ENCODE measurements at places on chromosomes 12 and 14.

DNA sequence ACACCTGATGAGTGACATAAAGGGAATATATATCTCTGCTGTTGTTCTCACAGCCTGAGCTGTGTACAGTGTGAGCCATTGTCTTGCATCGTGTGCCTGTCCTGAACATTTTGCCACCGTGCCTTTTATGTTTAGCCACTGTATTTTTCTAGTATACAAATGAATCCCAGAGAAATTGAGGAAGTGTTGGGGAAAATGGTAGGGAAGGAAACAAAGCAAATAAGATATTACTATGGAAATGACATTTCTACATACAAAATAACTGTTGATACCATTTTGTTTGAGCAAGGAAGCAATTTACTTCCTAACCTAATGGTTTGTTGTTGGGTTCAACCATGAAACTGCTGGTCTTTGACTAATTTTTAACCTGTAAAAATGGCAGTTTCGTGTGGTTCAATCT, 5.5 kb downstream of the PSMA6 start:
- DNase-seq = no peak

- no peak for DNase-seq
These were observed 29.3 kb upstream of the PEX5 start for GRCh38 chr12:7160183-7160582.

DNA sequence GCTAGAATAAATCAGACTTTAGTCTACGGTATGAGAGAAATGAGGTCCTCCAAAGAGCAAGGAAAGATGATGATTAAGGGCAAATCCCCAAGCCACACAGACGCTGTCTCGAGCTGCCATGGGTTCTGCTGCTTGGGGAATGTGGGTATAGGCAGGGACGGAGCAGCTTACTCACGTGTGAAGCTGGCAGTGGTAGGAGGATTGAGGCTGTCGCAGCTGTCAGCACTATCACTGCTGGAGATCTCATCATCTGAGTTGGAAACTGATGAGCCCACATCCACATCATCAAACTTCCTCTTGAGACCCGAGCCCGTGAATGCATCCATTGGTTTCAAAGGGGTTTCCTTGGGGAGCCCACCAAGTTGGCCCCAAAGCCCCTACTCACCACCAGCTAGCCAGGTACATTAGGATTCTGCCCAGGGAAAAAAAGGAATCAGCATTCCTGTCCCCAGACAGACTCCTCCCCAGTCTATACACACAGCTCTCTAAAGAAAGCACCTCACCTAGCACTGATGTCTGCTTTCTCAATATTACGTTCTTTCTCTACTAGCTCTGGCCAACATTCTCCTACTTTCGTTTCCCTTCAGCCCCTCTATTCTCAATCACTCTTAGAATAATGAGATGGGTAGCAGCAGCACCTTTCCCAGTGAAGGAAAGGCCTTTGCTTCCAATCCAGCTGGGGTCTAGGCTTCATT, 7.0 kb downstream of the CSRNP2 start:
- DNase-seq = no peak

DNA sequence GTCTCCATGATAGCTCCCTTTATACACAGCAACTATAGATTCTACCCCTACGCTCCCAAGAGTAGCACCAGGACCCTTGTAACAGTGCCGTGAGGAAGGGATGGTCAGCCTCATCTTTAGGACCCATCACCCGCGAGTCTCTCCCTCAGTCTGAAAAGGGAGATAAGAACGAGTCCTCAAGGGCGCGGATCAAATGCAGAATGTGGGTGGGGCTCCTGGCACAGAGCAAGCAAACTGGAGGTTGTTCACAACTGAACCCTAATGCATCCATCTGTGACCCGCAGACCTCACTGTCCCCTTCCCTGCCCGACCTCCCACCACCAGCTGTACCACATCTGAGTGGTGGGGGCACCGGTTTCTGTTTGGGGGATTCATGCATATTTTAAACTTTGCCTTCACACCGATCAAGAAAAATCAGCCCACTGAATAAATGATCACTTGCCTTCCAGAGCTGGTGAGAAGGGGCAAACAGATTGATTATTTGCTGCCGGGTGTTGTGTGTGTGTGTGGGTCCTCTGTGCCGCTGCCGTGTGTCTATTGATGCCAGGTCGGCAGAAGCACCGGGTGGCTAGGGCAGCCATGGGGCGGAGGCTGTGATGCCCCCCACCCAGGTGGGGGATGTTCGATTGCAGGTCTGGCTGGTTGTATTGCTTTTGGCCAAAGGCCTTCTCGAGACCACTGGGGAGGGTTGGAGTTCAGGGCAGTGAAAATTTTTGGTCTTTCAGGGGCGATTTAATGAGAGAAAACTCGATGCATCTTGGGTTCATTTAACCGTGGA, 35.7 kb upstream of the BEGAIN start:
- DNase-seq = no peak

DNA sequence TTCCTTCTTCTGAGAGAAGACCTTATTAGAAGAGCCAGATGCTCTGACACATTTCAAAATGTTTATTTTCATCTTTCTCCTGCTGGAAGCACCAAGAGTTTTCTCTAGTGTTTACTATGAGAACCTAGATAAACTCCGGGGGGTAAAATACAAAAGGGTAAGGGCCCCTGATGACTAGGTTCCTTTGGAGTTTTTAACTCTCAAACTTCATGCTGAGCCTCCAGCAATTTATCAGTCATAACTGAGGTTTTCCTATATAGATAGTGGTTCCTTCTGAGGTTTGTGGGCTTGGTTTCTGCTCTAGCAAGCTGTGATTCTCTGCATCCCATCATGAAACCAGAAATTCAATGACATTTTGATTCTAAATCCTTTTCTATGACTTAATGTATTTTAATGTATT, 210.9 kb downstream of the LRFN5 start:
- no peak for DNase-seq

DNA sequence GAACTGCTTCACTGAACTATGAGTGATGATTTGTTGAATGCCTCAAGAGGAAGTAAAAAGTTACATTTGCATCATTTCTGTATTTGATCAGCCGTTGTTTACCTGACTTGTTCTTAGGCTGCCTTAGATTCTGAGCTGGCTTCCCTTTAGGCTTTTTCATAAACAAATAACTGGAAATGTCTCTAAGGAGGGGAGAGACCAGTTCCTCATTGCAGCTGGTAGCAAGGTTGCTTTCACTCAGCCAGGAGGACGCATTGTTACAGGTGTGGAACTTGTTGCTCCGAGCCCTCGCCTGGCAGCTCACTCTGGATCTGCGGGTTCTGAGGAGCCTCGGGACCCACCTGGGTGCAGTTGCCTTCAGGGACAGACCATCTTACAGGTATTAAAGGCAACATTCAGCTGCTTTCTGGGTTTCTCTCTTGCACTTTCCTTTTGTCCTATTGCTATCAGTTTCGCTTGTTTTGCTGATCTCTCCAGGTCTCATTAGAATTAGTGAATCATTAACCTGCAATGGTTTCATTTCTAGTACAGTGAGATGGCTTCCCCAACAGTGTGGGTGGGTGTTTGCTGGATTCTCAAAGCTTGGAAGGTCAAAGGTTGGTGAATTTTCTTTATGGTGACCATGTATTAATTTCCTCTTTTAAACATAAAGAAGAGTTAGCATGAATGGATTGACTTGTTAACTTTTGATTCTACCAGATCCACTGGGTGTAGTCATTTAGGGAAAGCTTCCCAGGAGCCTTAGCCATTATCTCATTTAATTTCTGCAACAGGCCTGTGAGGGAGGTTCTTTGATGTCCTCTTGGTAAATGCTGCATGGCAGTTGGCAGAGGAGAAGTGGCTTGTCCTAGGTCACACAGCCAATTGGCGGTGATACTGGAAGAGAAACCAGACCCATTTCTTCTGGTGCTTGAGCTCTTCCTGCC, at the start of gene PLEKHG7:
TSS of gene PLEKHG7 (plus strand) at position 236 of the 926 bp plus-strand sequence. CDS start 3,643 bp downstream, outside the sequence.
- DNase-seq = no peak

DNA sequence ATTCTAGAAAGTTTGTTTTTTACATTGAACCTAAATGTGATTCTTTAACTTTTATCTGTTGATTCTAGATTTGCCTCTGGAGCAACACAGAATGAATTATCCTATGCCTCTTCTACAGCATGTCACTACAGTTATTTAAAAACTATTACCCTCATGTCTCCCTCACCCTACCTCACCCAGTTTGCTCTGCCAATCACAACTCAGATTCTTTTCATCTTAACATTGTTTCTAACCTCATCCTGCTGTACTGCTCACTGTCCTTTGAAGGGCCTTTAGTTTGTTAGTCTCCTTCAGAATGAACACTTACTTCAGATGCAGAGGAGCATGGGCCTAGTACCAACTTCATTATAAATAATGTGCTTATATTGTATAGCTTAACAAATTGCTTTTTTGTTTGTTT, 21.5 kb downstream of the YLPM1 start:
- DNase-seq = no peak

DNA sequence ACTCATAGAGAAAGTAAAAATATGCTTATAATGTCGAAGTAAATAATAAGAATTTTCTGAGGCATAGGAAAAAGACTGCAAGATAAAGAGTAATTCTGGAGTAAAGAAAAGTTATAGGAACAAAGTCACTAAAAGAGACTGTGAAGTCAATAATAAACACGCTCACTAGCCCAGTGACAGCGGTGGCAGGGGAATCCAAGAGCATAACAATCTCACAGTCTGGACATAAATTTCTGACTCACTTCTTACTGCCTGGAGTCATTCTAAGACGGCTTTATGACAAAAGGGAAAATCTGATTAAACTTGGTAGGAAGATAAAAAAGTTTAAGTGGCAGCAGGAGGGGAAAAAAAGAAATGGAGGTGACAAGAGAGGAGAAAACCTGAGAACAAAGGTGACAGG, 56.4 kb upstream of the GRIP1 start:
- DNase-seq = no peak

DNA sequence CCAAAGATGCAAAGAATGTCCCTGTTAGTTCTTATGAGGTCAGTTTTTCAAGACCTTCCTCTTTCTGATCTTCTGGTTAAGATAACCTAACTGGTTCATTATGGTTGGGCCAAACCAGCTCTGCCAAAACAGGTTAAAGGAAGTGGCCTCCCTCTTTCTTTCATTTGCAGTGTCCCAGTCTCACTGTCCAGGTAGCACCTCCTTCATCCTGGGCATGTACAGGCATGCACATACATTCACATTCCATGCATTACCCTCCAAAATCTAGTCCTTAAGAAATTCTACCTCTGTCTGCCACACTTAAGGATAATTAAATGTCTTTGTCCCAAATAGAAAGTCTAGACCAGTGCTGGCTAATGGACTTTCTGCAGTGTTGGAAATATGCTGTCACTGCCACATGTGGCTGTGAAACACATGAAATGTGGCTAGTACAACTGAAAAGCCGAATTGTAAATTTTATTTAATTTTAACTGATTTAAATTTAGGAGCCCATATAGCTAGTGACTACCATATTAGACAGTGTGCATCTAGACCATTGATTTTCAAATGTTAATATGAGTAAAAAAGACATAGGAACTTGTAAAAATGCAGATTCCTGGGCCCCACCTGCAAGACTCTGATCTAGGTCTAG, 169.3 kb downstream of the PCNX1 start:
- DNase-seq = no peak

GRCh38 chr14:51644217-51644933, 7.3 kb upstream of the FRMD6 start:
- DNase-seq = no peak

DNA sequence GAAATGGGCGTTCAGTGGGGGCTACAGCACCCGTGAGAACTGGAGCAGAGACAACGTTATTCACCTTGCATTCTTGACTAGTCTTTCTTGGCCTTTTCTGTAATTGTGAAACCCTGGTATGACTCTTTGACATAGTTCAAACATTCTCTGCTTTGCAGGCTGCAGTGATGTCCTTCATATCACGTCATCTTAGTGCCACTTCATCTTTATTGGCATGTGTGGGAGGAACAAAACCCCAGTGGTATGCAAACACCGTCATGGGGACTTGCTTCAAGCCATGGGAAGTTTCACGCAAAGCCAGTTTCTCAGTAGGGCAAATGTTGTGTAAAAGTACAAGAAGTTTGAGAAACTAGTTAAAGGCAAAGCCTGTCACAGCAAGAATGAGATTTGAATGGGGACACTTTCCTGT, 20.2 kb upstream of the DUSP16 start:
- no peak for DNase-seq

GRCh38 chr12:10182354-10183049, 3.7 kb downstream of the TMEM52B start:
- no peak for DNase-seq

DNA sequence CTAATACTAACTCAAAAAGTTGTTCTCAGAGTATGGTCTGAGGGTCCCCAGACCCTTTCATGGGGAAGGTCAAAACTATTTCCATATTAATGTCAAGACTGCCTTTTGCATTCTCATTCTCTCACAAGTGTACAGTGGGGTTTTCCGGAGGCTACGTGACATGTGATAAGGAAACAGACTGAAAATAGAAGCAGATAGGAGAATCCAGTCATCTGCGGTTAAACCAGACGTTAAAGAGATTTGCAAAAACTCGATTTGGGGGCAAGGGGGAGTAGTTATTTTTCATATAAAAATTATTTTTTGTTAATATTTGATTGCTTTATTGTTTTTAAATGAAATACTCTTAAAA, 1.0 kb upstream of the NAP1L1 start:
- DNase-seq = no peak

DNA sequence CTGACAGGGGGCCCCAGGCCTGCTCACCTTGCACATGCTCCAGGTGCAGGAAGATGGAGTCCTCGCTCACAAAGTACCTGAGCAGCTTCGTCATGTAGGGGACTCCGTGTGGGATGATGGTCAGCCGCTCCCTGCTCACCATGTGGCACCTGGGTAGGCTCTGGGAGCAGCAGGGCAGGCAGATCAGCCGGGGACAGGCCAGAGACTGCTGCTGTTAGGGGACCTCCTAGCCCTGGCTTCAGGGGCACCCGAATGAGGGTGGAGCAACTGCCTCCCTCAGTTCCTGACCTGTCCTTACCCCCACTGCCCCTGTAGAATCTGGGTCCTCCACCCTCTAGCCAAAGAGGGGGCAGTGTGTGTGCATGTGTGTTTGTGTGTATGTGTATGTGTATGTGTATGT, 11.8 kb downstream of the RPS6KL1 start:
- DNase-seq = no peak

- DNase-seq = no peak
These were observed 160.0 kb upstream of the FBXO33 start for GRCh38 chr14:39592116-39592789.

DNA sequence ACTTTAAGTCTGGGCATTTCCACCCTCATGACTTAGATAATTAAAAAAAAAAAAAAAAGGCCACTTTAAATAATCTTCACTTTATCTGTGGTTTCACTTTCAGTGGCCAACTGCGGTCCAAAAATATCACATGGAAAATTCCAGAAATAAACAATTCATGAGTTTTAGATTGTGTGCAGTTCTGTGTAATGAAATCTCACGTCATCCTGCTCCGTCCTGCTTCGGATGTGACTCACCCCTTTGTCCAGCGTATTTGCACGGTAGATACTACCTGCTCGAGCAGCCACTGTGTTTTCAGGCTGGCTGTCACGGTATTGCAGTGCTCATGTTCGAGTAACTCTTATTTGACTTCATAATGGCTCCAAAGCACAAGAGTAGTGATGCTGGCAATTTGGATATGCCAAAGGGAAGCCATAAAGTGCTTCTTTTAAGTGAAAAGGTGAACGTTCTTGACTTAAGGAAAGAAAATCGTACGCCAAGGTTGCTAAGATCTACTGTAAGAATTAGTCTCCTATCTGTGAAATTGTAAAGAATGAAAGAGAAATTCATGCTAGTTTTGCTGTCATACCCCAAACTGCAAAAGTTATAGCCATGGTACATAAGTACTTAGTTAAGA, 2.4 kb downstream of the E2F7 start:
- no peak for DNase-seq

GRCh38 chr14:103390605-103391004, 5.4 kb downstream of the MARK3 start:
- DNase-seq = no peak
